ENCODE measurements at places on chromosomes 3 and 15. TPM values are rescaled to one million over a fixed set of nuclear protein-coding genes. Genes with fewer than 3 reads are reported as not detected.

GRCh38 chr15:51405693-51406523 is 64.5 kb downstream of the GLDN start:
- no peak for DNase-seq

Gene DUSP7
- 17.5 TPM for total RNA-seq

DNA sequence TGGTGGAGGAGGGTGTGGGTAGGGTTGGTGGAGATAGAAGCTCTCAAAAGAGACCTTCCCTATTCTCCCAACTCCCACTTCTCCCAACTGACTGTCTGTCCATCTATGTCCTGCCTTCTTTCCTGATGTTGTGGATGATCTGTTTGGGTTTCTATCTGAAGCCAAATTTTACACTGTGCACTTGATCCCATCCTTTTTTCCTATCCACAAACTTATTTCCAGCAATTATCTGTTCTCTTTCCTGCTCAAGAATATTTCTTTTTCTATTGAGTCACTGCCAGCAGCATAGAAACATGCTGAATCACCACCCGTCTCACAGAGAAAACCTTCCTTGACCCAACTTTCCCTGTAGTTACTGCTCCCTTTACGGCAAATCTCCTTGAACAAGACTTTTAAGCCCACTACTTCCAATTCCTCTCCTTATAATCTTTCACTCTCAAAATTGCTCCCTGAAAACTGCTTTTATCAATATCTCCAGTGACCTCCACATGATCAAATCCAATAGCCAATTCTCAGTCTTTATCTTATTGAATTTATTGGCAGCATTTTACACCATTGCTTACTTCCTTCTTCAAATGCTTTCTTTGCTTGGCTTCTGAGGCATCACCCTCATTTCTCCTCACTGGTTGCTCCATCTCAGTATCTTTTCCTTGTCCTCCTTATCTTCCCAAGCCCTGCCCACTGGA is 141.2 kb upstream of the SLC7A14 start:
- no peak for DNase-seq

GRCh38 chr3:133152056-133152455 is 113.9 kb downstream of the TMEM108 start:
- DNase-seq, result no peak

GRCh38 chr3:78881501-78881900 is 886.3 kb downstream of the ROBO1 start:
- DNase-seq, result no peak

Gene PLA1A
- 0.52 TPM for total RNA-seq

GRCh38 chr3:145209561-145209960 is 951.4 kb downstream of the PLOD2 start:
- DNase-seq, result no peak

DNA sequence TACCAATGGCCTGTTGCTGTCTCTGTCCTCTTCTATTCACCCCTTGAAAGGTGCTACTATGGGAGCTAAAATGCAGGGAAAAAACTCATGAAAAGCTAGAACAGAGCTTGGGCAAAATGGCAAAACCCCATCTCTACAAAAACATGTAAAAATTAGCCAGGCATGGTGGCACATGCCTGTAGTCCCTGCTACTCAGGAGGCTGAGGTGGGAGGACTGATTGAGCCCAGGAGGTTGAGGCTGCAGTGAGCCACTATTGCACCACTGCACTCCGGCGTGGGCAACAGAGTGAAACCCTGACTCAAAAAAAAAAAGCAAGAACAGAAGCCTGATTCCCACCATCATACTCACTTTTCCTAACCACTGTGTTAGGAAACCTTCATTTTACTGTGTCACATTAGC is 1.9 kb downstream of the MAP4 start:
- DNase-seq, result no peak

Gene ACKR2
- 1.5 TPM for total RNA-seq

- DNase-seq, result no peak
Observed at GRCh38 chr3:28308196-28308595, 40.3 kb upstream of the ZCWPW2 start.

Gene IGSF10
- not detected for total RNA-seq
